A549 treated with DMSO at 1 μM for 4 hours (cell line): ENCODE measurements at places on chromosomes 2 and 18. TPM values are rescaled to one million over a fixed set of nuclear protein-coding genes. Genes with fewer than 3 reads are reported as not detected.

INO80B gene
- 39.5 to 51.7 TPM (median 48.4 TPM) in 5 replicates for total RNA-seq

PLEKHH2 gene
- 0.90 to 1.5 TPM (median 0.94 TPM) in 5 replicates for total RNA-seq

XDH gene
- total RNA-seq, result 1.1 to 1.8 TPM (median 1.4 TPM) in 5 replicates

GBX2 gene
- total RNA-seq, result 2.3 to 4.1 TPM (median 3.3 TPM) in 5 replicates

USP40 gene
- 18.7 to 27.9 TPM (median 24.8 TPM) in 5 replicates for total RNA-seq

ZAP70 gene
- total RNA-seq, result 0.05 to 0.10 TPM in 2 of 5 replicates, not detected in the others

COLEC12 gene
- 0.03 to 0.06 TPM (median 0.05 TPM) in 4 of 5 replicates, not detected in the other for total RNA-seq

LDLRAD4 gene
- 0.45 to 2.0 TPM (median 1.7 TPM) in 5 replicates for total RNA-seq

DSC1 gene
- total RNA-seq, result not detected in 5 replicates

BOLL gene
- total RNA-seq, result not detected in 5 replicates

ALK gene
- total RNA-seq, result 0.04 TPM in 1 of 5 replicates, not detected in the others

CCDC85A gene
- 0.09 to 0.16 TPM (median 0.13 TPM) in 5 replicates for total RNA-seq

SSB gene
- 134 to 157 TPM (median 146 TPM) in 5 replicates for total RNA-seq
